Stimulated activated naive CD8-positive, alpha-beta T cell treated with anti-CD3 and anti-CD28 coated beads, Interleukin-15, amount 100 ng/mL, for 72 hours (primary cell): ENCODE measurements at places on chromosomes 2 and 18.

GRCh38 chr2:1584691-1585485, 159.4 kb downstream of the PXDN start:
- DNase-seq, result no peak

DNA sequence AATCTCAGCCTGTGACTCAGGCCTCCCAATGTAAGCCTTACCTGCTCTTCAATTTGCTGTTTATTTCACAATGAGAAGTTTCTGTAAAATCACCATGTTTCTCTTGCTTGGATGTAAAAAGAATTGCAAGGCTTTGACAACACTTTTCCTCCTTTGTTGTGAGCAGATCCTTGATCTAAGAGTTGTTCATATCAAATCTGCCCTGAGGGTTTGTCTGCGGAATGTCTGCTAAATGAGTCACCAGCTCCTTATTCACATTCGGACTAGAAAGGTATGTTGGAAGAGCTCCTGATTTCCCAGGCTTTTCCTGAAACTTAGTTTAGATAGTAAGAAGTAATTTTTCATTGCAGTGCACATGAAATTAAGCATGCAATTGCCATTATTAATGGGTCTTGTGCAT, 268.2 kb upstream of the TCF4 start:
- no peak for DNase-seq

GRCh38 chr2:107349329-107349728, 463.4 kb upstream of the ST6GAL2 start:
- DNase-seq, result no peak

DNA sequence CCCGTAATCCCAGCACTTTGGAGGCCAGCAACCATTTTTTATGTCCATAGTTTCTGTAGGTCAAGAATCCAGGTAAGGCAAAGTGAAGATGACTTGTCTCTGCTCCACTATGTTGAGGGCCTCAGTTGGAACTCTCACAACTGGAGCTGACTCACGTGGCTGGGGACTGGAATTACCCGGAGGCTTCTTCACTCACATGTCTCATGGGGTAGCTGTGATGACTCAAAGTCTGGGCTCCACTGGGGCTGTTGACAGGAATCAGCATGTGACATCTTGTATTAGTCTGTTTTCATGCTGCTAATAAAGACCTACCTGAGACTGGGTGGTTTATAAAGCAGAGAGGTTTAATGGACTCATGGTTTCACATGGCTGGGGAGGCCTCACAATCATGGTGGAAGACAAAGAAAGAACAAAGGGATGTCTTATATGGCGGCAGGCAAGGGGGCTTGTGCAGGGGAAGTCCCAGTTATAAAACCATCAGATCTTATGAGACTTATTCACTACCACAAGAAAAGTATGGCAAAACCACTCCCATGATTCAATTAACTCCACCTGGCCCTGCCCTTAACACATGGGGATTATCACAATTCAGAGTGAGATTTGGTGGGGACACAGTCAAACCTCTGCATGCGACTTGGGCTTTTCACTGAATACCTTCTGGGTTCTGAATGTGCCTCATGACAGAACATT, 7.8 kb upstream of the PPP1R1C start:
- DNase-seq, result peak; percentile 8

DNA sequence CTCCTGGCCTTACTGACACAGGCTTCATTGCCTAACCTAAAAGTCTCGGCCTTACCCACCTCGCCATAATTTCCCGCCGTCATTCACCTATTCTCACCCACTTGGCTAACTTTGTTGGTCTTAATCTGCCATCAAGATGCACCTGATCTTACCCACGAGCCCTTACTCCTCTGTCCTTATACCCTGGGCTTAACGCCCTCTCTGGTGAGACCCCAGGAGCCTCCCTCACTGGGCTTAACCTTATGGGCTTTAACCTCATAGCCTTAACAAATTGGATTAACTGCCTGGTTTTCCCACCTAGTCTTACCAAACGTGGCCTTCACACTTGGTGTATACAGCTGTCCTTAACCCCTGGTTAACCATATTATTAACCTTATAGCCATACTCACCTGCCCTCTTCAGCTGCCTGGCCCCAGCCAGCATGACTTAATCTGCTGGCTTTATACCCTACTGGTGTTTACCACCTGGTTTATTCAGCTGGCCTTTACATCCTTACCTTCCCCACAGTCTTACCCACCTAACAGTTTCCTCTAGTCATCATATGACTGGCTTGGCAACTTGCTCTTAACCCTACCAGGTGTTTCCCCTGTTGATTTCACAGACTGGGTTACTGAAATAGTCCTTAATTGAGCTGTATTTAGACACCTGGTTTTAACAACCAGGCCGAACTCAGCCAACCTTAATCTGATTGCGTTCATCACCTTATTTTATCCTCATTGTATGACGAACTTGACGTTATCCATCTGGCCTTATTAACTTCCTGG, 132.0 kb upstream of the ZSWIM2 start:
- DNase-seq, result no peak

DNA sequence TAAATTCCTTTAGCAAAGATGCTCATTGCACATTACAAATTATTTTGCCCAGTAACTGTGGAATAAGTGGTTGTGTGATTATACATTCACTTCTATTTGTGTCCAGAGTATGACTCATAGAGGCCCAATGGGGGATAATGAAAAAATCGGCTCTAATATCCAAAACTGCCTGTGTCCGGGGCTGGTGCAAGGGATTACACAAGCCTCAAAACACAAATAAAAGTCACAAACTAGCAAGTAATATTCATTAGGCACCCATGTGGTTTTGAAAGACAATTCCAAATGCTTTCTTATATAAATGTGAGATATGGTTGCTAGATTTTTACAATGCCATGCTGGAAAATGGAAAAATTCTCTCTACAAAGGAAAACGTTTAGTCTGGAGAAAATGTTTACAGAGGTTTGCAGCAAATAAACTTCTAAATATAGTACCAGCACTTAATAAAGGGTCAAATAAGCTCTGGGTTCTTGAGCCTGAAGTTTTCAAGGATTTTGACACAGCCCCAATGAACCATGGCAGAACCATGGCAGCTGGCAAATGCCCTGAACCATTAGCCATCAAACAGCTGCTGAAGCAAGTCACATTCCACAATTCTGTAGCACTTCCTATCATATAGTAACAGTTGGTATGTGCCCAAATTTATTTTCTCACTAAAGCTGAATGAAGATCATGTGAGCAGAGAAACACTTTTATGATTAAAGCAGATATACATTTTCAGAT, 40.5 kb downstream of the IRS1 start:
- DNase-seq, result no peak
